ENCODE measurements at places on chromosomes 7 and 10.

DNA sequence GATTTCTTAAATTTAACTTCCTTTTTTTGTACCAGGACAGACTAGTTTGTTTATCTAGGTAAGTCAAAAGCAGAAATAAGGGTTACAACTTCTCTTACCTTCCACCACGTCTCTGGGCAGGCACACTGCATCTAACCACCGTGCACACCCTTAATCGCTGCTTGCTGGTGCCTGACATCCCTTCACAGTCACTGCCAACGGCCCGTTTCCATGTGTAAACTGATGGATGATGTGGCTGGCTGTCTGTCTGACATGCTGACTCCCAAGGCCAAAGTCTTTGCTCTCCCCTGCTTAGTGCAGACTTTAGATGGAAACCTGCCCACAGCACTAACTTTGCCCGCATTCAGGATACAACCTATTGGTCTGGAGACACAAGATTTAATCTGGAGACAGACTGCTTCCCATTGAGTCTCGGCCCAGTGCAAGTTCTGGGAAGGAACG, 1.1 kb downstream of the TMEM273 start:
- DNase-seq: no peak

DNA sequence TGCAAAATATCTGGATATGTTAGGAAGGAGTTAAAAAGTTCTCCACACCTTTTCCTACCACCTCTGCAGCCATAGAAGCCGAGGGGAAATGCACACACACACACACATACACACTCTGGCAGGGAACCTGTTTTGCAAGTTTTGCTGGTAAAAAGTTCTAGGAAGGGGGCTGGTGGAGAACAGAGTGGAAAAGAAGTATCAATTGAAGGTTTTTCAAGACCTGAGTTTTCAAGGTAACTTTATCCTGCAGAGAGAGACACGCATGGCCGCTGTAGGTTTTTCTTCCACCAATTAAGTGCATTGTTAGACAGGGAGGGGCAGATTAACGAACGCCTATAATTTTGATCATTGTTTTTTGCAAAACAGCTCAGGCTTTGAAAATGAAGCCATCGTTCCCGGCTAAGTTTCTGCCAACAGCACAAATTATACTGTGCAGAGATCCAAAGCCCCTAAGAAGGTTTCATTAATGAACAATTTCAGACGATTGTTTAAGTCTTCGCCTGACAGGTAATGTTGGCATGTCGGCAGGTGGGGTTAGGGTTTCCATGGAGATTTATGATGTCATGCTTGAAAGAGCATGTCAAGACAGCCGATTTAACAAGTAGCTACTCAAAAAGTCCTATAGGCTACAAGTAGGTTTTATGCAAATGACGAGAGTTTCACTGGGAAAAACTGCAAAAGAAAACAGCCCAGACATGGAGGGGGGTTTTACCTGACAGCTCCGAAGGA, 29.7 kb downstream of the KIAA1217 start:
- peak; percentile 31 for DNase-seq

GRCh38 chr7:80552031-80552694, 40.3 kb upstream of the GNAT3 start:
- no peak for DNase-seq

GRCh38 chr7:105438254-105438653, 49.5 kb upstream of the SRPK2 start:
- no peak for DNase-seq

- no peak for DNase-seq
These were observed 34.0 kb downstream of the GPRIN2 start for GRCh38 chr10:46522295-46523118.

GRCh38 chr7:21251151-21251800, 176.6 kb upstream of the SP4 start:
- DNase-seq: no peak

- no peak for DNase-seq
These were observed 8.1 kb downstream of the POR start for GRCh38 chr7:75922966-75923603.

GRCh38 chr7:4834601-4835397, 27.0 kb downstream of the PAPOLB start:
- DNase-seq: no peak

GRCh38 chr10:43902842-43903241, 254.2 kb upstream of the ZNF32 start:
- no peak for DNase-seq

DNA sequence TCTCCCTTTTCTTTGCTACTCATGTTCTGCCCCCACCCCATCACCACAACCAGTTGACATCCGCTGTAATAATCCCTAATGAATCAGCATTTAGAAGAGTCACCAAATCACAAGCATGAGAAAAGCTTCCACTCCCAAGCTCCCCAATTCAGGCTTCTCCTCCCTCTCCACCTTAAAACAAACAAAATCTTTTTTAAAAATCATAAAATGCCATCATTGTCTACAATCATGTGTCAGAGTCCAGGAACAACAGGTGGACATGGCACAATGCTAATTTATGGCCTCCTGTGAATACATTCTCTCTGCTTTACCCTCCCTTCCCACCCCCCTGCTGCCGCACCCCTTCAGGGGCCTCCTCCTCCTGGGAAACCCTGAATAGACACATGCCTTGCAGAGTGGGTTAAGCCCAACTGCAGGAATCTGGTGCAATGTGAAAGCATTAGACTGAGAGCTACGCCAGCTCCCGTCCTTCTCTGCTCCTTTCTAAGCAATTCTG, 3.7 kb downstream of the LRRC4 start:
- DNase-seq: no peak

GRCh38 chr7:101205901-101206664, 5.2 kb upstream of the MOGAT3 start:
- DNase-seq: no peak

GRCh38 chr10:48317321-48317990, 11.0 kb downstream of the MAPK8 start:
- no peak for DNase-seq

DNA sequence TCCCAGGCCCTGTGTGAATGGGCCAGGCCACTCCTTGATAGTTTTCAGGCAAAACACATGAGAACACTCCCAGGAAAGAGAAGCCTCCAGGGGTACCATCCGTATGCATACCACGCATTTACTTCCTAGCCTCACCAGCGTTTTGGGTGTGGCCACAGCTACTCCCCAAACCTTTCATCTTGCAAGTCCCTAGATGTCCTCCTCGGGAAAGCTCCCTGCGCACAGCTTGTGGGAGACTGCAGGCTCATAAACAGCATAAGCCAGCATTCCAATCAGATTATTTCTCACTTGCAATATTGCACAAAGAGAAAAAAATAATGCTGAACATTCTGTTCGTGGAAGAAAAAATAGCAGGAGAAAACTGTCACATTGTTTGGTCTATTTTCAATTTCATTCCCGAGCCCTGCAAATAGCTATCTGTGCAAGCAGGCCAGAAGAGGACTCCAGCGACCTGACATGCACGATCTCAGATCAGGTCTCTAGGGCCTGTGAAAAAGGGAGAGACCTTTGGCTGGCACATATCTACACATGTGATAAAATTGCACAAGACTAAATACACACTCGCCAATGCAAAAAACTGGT, 175.6 kb downstream of the PLXNA4 start:
- DNase-seq: no peak

DNA sequence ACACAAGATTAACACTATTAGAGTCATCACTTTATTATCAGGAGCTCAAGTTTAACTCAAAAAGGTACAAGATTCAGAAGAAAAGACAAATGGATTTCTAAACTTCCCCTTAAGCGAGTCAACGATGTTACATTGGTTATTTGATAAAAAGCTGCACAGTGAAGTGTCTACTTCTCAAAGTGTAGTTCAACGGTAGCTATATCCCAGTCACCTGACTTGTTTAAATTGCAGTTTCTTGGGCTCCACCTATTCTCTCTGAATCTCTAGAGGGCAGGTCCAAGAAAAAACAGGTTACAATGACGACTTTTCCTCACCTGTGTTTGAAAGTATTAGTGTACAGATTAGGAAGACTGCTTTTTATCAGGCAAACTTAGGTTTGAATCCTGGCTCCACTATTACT, 16.6 kb downstream of the MINDY3 start:
- no peak for DNase-seq

DNA sequence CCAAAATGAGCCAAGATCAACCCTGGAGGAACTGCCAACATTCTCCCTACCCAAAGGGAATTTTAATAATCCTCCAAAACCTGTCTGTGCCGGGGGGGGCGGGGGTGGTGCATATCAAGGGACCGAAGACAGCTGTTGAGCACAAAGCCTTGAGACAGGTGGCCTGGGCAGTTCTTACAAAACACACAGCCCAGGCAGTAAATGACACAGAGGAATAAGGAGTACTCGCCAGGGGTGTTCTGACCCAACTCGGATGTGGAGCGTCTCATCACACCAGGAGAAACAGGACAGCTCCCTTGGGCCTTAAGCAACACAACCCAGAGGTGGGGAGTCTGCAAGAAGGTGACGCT, 35.6 kb downstream of the PLAC9 start:
- no peak for DNase-seq

GRCh38 chr10:67297637-67298181, 371.9 kb downstream of the LRRTM3 start:
- DNase-seq: no peak

DNA sequence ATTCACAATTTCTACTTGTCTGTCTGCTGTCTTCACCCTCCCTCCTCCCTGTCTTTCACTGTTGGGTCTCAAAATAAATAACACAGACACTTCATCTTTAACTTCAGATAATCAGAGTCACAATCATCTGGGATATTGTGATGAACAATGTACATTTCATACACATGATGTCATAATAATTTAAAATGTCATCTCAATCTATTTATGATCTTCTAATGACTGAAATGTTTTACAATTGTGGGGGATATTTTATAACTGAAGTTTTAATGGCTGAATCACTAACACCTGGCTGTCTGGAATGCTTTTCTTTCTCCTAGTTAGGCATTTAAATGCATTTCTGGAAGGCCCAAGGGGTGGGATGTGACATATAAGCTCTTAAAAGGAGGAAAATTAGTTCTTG, 859.8 kb downstream of the LRMDA start:
- DNase-seq: no peak

DNA sequence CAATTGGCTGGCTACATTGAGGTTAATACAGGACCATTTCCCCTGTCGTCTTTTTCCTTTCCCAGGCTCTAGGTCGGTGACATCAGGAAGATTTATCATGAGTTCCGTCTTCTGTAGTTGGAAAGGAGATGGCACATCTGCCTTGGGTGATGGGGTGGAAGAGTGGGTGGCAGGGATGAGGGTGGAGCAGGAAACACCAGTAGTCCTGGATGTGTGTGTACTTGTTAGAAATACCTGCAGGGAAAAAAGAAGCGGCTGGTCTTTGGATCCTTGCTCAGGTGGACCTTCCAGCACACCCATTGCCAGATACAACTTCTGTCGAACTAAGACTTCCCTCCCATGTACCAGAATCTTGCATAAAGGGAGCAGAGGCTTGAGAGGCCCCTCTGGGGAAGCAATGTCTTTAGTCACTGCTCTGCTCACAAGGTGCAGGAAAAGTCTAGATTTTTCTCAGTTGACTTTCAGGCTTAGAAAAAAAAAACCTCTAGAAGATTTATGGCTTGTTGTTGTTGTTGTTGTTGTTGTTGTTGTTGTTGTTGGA, 516.8 kb upstream of the GALNT17 start:
- no peak for DNase-seq

- peak; percentile 10 for DNase-seq
These were observed at the start of gene FAM20C for GRCh38 chr7:191981-192649. TSS of gene FAM20C (plus strand) at chr7:192571. CDS start at chr7:193200, 629 bp downstream.

DNA sequence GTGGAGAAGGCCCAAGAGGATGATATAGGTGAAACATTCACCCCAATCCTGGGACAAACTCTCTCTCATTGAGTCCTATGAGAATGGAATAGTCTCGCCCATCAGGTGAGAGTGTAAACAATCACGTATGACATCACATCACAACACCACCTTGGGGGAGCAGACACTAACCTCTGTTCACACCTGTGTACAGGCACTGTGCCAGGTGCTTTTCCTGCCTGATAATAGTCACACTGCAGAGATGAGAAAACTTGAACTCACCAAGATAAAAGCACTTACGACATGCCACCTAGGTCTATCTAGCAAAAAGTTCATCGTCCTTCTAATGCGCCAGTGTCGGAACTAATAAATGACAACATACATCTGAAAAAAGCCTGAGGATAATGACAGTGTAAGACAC, 187.8 kb downstream of the FAM107B start:
- DNase-seq: no peak

GRCh38 chr10:74675484-74675883, 150.9 kb upstream of the KAT6B start:
- DNase-seq: no peak

DNA sequence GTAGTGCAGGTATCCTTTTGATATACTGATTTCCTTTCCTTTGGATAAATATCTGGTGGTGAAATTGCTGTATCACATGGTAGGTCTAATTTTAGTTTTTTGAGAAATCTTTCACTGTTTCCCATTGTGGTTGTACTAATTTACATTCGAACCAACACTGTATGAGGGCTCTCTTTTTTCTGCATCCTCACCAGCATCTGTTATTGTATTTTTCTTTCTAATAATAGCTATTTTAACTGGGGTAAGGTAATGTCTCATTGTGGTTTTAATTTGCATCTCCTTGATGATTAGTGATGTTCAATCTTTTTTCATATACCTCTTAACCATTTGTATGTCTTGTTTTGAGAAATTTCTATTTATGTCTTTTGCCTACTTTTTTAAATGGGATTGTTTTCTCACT, 335.4 kb upstream of the MTPN start:
- DNase-seq: no peak

- DNase-seq: no peak
These were observed 2.2 kb upstream of the CPA4 start for GRCh38 chr7:130290745-130291144.

- DNase-seq: no peak
These were observed 29.0 kb downstream of the ZNRF2 start for GRCh38 chr7:30313348-30313747.

DNA sequence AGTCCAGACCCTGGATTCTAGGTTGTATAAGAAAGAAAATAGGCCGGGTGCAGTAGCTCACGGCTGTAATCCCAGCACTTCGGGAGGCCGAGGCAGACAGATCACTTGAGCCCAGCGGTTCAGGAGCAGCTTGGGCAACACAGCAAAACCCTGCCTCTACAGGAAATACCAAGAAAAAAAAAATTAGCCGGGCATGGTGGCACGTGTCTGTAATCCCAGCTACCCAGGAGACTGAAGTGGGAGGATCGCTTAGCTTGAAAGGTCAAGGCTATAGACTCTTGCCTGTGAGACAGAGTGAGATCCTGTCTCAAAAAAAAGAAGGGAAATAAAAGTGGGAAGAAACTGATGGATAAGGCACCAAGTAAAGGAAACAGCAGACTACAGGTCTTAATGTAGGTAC, 287.9 kb upstream of the KLF14 start:
- no peak for DNase-seq
